ENCODE measurements at places on chromosomes 4 and X.

DNA sequence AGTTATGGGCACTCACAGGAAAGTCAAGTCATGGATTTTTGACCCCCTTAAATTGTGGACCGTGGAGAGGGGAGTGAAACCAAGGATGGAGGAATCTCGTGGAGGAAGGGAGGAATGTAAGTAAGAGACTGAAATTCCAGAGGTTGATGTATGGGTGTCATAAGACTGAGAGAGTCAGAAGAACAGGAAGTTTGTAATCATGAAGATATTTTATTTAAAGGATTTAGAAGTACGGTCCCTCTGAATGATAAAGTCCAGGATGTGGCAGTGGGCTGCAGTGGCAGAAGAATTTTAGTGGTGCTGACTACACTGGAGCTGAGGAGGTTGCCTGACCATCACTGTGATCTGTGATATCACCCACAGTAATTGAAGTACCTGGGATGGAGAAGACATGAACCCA, 57.8 kb downstream of the DCLK2 start:
- no peak for DNase-seq

- DNase-seq, result no peak
Measured at GRCh38 chr4:53816561-53816960, 225.3 kb upstream of the LNX1 start.

DNA sequence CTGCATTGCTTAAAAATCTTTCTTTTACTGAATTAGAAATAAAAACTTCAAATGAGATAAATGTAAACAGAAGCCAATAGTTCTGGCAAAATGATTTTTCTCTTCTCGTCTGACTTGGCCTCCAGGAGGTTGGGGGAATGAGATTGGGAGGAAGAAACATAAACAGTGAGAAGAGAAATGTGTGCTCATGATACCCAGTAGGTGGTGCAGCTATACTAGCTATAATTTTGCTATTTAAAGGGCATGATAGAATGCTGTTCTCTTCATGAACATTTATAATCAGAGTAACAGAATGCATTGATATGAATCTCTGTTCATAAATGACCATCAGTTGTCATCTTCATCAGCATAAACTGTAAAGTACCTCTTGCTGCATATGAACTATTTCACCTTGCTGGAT, 85.5 kb downstream of the TACR3 start:
- DNase-seq, result no peak

- no peak for DNase-seq
Measured at GRCh38 chrX:123454712-123455431, 270.8 kb downstream of the GRIA3 start.

DNA sequence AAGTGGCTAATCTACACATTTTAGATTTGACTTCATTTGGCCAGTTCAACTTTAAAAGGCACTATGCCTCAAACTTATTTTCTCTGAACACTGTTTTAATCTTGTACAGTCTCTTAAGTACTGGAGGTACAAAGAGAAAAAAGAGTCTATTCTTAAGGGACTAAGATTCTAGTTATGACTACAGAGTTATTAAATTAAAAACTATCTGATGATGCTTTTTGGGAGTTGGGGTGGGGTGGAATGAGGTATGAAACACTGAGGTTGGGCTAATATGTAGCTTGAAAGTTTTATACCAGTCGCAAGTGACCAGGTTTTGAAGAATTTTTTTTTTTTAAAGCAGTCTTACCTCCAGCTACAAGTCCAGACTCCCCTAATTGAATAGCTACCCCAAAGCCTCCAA, 17.7 kb upstream of the GPR34 start:
- no peak for DNase-seq

DNA sequence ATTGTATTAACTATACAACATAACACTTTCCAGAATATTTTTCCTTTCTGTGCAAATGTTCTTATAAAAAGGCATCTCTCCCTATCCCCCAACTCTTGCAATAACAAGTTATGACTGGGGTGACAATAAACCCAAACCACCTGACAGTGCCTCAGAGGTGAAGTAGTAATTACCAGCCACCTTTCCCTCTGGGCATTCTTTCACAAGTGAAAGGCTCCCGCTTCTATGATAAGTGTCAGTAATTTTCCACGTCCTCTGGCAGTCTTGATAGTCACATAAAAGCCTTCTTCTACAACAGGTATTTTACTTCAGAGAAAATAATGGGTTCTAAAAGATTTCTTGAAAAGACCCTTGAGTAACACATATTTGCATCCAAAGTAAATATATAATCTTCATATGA, 82.7 kb downstream of the MANBA start:
- no peak for DNase-seq

DNA sequence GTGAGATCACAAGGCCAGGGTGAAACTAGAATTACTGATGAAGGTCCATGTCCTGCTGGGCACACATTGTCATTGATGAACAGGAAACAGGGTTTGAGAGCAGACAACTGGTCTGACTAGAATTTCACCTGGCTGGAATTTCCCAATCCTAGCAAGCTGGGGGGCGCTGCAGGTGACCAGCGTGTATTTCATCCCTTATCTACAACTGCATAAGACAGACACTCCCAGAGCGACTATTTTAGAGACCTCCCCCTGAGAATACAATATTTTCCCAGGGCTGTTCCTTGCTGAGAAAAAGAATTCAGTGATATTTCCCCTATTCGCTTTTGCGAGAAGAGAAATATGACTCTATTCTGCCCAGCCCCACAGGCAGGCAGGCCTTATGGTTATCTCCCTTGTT, 432.6 kb upstream of the GALNT7 start:
- DNase-seq, result no peak

GRCh38 chrX:76253432-76253831, 80.6 kb downstream of the PBDC1 start:
- no peak for DNase-seq

DNA sequence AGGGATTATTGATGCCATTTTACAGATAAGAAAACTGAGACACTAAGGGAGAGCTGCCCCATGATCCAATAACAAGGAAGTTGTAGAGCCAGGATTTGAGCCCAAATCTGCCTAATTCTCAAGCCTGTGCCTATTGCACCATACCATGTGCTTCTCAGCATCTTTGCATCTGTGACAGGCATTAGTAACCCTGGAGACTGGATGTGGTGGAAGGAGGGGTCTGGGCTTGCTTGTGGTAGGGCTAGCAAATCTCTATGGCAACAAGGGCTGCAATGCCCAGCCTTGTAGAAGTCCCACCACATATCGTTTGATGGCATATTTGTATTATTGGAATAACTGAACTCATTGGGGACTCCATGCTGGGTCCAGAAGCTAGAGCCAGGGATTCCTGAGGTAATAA, 58.1 kb downstream of the RTL5 start:
- DNase-seq, result no peak

DNA sequence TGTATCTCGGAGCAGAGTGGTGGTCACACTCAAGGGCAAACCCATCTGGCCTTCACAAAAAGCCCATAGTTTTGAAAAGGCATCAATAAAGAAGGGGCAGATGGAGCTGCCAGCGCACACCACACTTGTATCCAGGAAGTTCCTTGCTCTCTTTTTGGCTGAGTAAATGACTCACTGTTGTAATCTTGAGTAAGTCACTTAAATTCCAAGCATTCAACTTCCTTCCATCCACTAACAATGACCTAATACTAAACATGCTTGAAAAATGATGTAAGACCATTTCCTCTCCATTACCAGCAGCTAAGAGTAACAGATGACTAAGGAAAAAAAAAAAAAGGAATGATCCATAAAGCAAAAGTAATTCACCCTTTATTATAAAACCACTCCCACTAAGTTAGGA, 32.4 kb upstream of the MYOZ2 start:
- peak; percentile 99 for DNase-seq

DNA sequence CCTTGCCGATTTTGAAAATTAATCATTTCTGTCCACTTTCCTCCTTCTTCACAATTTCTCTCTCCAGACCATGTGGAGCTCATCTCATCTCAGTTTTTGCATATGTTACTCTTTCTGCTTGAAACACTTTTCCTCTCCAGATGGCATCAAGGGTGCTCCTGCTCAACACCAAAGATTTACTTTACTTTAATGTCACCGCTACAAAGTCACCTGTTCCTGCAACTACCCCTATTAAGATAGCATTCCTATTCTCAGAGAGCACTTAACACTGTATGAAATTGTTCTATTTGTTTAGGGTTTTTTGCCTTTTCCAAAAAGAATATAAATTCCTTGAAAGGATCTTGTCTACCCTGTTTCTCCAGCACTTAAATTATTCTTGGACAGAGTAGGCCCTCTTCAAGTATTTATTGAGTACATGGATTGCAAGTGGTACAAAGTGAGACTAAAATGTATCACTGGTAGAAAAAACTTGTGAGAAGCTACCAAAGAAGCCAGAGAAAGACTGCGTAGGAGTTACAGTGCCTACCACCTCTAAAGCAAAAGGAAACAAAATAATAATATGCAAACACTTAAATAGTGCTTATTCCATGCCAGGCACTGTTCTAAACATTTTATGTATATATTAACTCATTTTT, 1.1 kb upstream of the EXOSC9 start:
- DNase-seq, result no peak

DNA sequence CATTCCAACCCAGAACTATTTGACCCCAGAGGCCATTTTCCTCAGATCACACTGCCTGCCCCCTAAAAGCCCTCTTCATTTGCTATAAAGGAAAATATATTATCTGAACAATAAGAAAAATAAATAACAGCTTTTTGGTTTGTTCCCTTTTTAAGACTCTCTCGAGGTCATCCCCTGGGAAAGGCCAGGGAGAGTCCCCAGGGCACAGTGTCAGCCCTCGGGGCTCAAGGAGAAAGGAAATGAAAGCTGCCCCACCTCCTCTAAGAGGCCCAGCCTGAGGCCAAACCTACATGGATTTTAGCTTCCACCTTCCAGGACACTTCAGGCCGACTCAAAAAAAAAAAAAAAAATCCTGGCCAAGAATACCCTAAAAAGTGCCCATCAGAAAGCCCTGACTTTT, 97.6 kb downstream of the SH3KBP1 start:
- no peak for DNase-seq

GRCh38 chrX:150202641-150203247, 160.4 kb upstream of the MAMLD1 start:
- no peak for DNase-seq

- DNase-seq, result no peak
Measured at GRCh38 chr4:74114234-74114633, 15.2 kb upstream of the CXCL2 start.

DNA sequence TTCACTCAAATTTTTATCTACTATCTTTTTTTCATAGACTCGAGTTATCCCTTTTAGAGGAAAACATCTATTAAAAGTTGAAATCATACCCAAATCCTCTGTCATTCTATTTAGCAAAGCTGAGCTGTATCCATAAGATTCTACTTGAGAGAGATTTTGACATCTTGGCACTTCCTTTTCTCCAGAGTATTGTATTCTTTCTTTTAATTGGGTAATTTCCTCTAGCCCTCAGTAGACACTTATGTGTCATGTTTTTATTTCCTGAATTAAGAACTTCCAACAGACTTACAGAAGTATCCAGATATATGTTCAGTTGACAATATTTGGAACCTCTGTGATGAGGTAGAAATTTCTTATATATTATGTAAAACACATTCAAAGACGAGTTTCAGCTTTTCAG, 201.6 kb upstream of the NR3C2 start:
- DNase-seq, result no peak

- DNase-seq, result peak; percentile 39
Measured at GRCh38 chr4:89929425-89930159, 34.9 kb downstream of the MMRN1 start.
